ENCODE measurements at places on chromosomes 12 and 14.

- DNase-seq: no peak
Measured at GRCh38 chr12:29838768-29839167, 55.0 kb upstream of the TMTC1 start.

DNA sequence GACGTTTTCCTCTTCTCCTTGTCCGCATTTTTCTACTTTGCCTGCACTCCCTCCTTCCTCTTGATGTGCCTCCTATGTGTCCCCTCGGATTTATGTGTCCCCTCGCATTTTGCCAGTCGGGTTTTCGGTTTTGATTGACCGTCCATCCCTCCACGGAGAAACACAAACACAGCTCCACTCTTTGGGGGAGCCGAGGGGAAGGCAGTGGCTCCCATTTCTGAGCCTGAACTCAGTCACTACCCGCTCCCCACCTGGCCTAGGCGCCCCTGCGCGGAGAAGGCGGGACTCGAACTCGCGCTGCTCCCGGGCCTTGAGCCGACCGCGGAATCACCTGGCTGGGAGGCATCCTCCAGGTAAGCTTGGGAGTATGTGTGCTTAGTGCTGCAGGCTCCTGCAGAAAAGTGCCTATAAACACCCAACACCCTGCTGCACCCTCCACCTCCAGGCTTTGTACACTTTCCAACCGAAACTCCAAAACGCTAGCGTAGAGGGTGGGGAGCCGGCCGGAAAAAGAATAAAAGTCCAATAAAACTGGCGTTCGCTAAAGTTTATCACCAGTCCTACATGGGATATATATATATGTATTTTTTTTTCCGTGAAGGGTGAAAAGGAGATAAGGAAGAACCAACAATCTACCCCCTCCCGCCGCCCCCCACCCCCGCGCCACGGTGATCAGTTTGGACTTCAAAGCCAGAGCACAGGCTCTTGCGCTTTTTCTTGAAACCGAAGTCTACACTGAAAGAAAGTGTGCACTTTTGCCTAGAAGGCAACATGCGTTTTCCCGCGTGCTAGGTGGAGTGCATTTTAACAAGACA, 3.3 kb upstream of the CCND2 start:
- DNase-seq: peak; percentile 11

DNA sequence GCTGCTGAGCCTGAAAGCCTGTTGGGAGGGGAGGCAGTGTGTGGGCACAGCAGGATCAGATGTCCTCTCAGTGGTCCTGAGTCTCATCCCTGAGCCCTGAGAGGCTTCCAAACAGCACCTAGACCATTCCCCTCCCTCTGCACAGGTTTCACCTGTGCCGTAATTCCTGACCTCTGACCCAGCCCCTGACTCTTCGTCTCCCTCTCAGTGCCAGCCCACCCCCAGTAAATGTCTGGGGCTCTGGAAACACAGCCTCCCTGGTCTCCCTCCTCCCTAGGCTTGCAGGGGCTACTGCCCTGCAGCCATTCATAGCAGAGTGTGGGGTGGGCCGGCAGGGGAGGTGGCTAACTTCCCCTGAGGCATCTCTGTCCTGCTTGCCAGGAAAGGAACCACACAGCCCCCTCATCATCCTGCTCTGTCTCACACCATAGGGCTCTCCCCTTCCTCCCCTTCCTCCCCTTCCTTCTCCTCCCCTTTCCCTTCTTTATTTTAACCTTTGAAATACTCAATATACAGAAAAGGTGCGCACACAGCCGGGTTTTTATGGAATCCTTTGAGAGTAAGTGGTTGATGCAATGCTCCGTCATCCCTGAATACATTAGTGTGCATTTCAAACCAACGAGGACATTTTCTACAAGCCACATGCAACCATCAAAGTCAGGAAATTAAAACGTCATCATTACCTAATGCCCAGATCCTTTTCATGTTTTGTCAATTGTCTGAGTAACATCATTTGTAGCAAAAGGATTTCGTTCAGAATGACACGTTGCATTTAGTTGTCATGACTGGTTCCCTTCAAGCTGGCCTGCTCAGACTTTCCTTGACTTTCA, 67.0 kb downstream of the PRMT8 start:
- DNase-seq: no peak

DNA sequence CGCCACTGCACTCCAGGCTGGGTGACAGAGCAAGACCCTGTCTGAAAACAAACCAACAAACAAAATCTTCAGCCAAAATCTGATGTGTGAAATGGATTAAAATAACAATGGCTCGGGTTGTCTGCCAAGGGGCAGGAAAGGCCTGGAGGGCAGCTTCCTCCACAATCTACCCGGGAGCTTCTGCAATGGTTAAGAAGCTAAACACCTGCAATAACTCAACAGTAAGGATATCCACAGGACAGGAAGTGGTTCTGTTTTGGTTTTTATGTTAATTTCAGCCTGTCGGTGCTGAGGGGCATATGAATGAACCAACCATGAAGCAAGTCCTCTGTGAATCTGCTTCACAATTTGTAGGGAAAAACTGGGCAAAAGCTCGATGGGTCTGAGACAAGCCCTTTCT, 34.4 kb downstream of the RAD52 start:
- DNase-seq: no peak

DNA sequence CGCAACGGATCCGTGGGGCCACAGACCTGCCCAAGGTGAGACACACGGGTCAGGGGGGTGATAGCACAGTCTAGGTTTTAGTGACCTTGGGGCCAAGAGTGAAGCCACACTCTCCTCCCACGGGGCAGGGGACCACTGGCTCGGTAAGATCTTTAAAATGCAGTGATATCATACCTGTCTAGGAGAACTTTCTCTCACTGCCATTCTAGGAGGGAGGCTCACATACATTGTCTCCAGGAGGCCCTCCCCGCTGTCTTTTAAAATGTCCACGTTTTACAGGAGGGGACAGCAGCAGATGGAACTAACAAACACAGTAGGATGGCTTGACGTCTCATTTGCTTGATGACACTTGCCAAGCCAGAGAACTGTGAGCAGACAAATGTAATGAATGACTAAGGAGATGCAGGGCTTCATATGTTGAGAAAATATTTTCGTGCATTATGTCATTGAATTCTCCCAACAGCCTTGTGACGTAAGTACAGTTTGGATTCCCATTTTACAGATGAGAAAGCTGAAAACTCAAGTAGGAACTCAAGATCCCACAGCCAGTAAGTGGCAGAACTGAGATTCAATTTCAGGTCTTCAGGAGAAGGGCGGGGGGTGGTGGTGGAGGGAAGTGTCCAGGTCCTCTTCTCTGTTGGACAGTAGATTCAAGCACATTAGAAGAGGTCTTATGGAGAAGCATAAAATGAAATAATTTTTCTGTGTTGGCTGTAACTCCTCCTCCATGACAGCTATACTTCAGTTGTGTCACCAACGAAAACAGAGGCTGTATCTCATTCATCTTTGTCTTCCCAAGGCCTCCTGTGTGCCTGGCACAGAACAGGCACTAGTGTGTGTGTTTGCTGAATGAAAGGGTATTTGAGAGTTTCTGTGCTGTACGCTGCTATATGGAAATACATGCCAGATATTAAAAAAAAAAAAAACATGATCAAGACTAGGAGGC, 2.1 kb downstream of the VASH1 start:
- no peak for DNase-seq

DNA sequence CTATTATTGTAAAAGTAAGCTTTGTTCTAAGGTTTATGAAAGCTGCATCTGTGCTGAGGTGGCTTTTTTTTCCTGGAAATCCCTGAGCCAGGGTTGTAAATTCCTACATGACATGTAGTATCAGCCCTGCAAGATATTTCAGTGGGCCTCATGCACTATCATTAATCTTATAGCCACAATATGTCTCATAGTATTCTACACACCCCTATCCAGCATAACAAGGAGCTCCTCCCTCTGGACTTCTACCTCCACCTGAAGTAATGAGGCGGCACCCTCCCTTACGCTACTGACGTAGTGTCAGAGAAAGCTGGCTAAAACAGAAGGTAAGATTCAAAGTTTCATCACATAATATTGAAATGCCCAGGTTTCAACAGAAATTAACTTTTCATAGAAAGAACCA, 35.5 kb downstream of the SLC5A8 start:
- no peak for DNase-seq

GRCh38 chr12:43621262-43621661, 69.3 kb upstream of the ADAMTS20 start:
- no peak for DNase-seq

DNA sequence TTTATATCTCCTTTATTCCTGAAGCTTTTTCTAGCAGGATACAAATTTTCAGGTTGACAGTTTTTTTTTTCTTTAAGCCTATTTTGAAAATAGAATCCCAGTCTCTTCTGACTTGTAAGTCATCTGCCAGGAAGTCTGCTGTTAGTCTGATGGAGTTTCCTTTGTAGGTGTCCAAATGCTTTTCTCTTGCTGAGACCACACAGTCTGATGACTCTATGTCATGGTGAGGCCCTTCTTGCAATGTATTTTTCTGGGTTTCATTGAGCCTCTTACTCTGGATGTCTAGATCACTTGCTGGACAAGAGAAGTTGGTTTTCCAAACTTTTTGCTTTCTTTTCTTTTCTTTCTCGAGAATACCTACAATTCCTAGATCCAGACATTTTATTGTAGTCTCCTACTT, 30.6 kb downstream of the USP15 start:
- no peak for DNase-seq

DNA sequence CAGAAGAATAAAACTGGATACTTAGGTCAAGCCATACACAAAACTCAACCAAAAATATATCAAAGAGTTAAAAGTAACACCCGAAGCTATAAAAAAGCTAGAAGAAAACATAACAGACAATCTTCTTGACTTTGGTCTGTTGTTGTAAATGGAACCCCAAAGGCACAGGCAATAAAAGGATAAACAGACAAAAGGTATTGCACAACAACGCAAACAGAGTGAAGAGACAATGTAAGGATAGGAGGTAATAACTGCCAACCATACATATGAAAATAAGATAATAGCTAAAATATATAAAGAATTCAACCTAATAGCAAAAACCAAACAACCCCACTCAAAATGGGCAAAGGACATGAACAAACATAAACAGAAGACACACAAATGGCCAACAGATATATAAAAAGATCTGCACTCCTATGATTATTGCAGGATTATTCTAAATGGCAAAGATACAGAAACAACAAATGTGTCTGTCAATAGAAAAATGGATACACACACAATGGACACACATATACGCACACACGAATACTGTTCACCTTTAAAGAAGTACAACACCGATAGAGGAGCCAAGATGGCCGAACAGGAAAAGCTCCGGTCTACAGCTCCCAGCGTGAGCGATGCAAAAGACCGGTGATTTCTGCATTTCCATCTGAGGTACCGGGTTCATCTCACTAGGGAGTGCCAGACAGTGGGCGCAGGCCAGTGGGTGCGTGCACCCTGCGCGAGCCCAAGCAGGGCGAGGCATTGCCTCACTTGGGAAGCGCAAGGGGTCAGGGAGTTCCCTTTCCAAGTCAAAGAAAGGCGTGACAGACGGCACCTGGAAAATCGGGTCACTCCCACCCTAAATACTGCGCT, 1137.1 kb downstream of the FSCB start:
- no peak for DNase-seq

- DNase-seq: no peak
Measured at GRCh38 chr14:56112781-56113180, 5.4 kb upstream of the PELI2 start.

GRCh38 chr14:68215629-68216028, 396.1 kb downstream of the RAD51B start:
- DNase-seq: no peak

DNA sequence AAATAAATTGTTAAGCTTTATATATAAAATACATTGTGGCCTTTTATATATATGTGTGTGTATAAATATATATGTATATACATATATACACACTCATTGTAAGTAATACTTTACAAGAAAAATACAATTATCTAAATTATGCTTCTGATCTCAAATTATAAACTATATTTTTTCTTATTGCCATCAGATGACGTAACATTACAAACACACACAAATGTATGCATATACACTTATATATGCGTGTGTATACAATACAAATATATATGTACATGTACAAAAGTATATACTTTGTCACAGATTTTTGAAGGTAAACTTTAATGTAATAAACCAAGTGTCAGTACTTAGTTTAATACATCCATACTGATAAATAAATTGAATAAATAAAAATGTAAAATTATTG, 278.9 kb upstream of the LMO3 start:
- no peak for DNase-seq

GRCh38 chr14:65348137-65348536, 64.4 kb upstream of the FUT8 start:
- DNase-seq: no peak

DNA sequence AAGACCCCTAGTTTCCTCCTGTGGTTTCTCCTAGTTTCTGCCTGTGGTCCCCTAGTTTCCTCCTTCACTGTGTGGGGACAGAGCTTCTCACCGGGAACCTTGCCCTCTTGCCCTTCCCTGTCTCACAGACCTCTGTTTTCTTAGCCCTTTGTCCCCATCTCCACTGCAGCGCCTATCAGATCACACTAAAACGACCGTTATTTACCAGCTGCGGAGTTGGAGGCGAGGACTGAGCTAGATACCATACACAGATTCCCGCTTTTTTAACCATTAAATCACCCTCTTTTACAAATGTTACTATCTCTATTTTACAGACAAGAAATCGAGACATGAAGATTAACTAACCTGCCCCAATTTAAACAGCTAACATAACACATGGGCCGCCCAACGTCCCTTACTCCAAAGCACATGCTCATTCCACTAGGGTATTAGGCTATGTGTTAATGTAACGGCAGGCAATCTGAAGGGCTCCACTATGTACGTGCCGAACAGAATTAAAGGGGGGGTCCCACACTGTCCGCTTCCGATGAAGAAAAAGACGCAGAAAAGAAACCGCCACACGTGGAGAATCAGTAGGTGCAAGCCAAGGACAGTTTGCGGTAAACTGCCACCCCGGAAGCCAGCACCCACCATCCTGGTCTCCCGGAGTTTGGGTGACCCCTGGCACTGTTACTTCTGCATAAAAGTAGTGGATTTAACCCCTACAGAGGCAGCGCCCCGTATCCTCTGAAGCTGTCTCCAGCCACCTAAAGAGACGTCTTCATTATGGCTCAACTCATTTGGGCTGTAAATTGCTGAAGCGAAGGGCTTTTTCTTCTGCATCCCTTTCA, 1.9 kb upstream of the FKBP4 start:
- DNase-seq: no peak

GRCh38 chr12:124469193-124469888, 98.1 kb downstream of the NCOR2 start:
- no peak for DNase-seq

GRCh38 chr12:13255792-13256691, 59.5 kb downstream of the EMP1 start:
- DNase-seq: peak; percentile 90

DNA sequence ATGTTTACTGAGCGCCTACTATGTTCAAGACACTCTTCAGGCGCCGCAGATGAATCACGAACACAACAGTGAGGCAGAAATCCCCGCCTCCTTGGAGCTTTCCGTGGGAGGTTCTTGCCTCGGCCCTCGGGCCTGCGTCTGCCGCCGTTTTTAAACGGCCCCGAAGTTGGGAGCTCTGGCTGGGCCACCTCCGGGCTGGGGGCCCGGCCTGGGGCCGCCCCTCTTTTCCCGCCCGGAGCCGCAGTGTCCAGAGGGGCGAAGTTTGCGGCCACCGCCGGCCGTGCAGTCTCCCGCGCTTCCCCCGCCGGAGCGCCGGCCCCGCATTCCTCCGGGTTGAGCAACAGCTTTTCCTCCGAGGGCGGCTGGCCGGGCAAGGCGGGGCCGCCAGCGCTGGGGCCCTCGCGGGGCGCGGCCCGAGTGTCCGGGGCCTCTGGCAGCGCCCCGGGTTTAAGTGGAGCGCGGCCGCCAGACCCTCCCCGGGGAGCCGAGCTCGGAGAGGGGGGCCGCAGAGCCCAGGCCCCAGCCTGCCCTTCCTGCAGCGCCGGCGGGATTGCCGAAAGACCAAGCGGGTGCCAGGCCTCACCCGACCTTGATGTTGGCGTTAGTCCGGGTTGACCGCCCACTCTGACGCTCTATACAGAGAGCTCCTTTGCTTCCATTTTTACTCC, 18.7 kb upstream of the CTDSP2 start:
- peak; percentile 78 for DNase-seq

Data from bronchial epithelial cell (primary cell).